Subcutaneous adipose tissue (tissue), 4 donors: ENCODE measurements at places on chromosomes 12 and 14. TPM values are rescaled to one million over a fixed set of nuclear protein-coding genes. Genes with fewer than 3 reads are reported as not detected.

IGFBP6 gene
- 224 TPM for total RNA-seq

LYSET gene
- 24.5 TPM for total RNA-seq

OTX2 gene
- total RNA-seq: not detected

STON2 gene
- 10.5 TPM for total RNA-seq

C3AR1 gene
- 10.4 TPM for total RNA-seq
